ENCODE measurements at places on chromosomes 3 and 15. TPM values are rescaled to one million over a fixed set of nuclear protein-coding genes. Genes with fewer than 3 reads are reported as not detected.

The HCN4 gene
- total RNA-seq: not detected

The SHQ1 gene
- total RNA-seq: 16.6 TPM

The FBLN2 gene
- total RNA-seq: 2.1 TPM

The SLC6A11 gene
- total RNA-seq: 34.0 TPM

DNA sequence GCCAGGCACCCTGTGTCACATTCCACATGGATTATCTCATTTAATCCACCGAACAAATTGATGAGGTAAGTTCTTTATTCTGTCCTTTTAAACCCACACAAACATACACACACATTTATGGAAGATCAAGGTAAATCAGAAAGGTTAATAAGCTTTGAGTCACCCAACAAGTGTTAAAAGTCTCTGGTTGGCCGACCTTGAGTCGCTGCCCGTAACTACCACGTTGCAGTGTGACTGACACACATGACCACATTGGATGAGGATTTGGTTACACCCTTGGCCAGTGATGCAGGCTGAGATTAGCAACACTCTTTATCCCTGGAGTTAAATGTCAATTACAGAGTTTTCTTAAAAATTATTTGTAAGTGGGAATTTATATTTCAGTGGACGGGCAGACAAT is 19.2 kb downstream of the FOXP1 start:
- no peaks in the 10 kb centered on the region for H3K27me3 ChIP-seq
- no peak for DNase-seq
- no peak overlapping the region for H3K4me3 ChIP-seq
- H3K36me3 ChIP-seq: no peaks in the 10 kb centered on the region

DNA sequence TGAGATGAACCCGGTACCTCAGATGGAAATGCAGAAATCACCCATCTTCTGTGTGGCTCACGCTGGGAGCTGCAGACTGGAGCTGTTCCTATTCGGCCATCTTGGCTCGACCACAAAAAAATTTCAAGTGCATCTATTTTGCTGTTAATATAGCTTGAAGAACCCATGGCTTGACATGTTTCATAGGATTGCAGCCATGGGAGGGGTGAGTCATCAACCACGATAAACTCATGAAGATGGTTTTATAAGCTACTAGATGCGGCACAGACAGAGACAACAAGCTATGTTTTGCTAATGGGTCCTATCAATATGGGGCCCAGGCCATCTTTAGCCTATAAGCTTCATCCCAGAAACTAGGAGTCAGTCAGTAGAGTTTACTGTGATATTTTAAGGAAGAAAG is 100.4 kb upstream of the PHLDB2 start:
- H3K4me3 ChIP-seq: no peak overlapping the region
- no peak overlapping the region for H3K27ac ChIP-seq
- no peaks in the 10 kb centered on the region for H3K27me3 ChIP-seq
- DNase-seq: peak; percentile 54
- peaks cover 31% of the 10 kb centered on the region for H3K4me1 ChIP-seq

Measured in PC-3 (cell line).